ENCODE measurements at places on chromosomes 12 and 14.

DNA sequence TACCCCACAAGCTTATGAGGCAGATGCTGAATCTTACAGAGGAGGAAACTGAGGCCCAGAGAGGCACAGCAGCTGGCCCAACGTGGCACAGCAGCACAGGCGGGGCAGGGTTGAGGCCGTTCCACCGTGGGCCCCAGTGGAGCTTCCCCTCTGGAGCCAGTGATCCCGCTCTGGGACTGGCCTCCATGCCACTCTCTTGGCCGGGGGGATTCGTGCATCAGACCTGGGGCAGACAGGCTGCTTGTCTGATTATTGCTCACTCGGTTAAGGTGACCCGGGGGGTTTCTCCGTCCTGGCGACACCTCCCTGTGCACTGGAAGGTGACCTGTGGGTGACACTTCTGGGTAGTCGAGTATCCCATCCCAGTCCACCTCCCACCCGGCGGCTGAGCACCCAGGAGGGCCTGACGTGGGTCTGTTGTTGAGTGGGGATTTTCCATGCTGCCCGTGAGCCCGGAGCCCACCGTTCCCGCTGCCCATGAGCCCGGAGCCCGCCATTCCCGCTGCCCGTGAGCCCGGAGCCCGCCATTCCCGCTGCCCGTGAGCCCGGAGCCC, 27.8 kb downstream of the NOC4L start:
- DNase-seq, result no peak

- DNase-seq, result no peak
Measured at GRCh38 chr14:68333262-68333661, 459.6 kb downstream of the ZFP36L1 start.

- DNase-seq, result no peak
Measured at GRCh38 chr12:83865431-83865830, 1047.2 kb downstream of the SLC6A15 start.

- no peak for DNase-seq
Measured at GRCh38 chr14:23345987-23346692, 6.5 kb downstream of the SLC22A17 start.

DNA sequence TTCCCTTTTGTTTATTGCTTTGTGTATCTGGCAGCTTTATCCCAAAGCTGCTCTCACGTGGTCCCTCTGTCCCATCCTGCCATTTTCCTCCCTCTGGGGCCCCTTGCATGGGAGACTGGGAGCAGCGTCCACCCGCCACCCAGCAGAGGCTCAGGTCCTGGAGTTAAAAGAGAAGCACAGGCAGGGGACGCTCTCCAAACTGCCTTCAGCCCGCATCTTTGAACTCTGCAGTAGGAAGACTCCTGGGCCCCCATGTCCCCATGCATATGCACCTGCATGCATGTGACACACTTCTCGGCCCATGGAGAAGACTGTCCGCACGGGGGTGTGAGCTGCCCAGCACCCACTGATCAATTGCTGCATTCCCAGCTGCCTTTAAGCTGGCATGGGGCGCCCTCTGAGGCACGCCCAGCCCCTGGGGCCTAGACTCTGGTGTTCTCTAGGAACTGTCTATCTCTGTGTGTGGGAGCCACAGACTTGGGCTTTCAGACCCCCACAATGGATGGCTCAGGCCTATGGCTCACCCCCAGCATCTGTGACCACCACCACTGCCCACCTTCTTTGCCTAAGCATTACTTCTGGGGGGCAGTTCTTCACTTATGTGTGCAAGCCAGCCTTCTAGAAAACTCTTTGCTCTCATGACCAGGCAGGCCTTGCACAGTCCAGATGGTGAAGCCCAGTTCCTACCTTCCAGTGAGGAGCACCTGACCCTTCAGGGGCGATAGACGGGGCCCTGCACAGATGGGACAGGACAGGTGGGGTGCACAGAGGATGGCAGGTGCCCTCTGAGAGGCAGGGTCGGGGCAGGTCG, 96.1 kb upstream of the DIO3 start:
- no peak for DNase-seq

- no peak for DNase-seq
Measured at GRCh38 chr12:46983393-46983793, 96.0 kb upstream of the PCED1B start.

DNA sequence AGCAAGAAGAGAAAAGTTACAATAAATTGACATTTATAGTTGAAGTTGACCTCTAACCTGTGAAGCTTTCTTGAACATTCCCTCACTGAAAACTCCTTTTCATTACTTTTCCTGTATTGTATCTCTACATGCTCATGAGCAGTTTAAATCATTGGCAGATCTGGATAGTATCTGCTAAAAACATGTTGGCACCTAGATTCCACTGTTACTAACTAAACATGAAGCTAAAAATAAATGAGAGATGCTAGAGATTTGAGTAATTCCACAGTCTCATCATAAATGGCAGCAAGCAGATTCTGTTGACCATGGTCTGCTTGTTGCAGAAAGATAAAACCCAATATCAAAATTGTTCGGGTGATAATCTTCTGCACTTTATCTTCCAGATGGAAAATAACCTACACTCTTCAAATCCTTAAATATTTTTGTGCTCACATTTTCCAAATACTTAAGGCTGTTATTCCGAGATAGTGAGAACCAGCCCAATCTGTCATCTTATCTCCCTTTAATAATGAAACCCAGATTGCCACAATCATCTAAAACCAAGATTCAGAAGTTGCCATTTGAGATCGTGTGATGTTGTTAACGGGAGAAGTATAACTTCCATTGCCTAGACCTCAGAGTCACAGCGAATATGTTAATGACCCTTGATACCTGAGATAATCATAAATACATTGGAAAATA, 171.0 kb upstream of the DAAM1 start:
- no peak for DNase-seq
